ENCODE measurements at places on chromosomes 1 and 21.

DNA sequence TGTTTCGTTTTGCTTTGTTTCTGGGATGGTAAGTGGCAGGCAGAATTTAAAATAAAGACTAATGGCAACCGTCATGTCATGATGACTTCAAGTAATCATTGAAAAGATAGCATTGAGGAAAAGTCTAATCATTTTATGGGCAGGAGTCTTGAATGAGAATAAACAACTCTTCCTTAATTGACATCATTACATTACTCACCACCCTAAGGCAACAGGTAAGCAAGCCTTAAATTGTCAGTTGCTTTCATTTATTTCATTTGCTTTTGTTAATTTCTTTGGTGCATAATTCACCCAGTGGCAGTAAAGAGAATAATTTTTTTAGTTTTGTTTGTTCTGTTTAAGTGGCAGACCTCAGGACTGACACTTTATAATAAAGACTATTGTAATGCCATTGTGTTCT, 669.0 kb downstream of the RWDD3 start:
- no peak for DNase-seq

DNA sequence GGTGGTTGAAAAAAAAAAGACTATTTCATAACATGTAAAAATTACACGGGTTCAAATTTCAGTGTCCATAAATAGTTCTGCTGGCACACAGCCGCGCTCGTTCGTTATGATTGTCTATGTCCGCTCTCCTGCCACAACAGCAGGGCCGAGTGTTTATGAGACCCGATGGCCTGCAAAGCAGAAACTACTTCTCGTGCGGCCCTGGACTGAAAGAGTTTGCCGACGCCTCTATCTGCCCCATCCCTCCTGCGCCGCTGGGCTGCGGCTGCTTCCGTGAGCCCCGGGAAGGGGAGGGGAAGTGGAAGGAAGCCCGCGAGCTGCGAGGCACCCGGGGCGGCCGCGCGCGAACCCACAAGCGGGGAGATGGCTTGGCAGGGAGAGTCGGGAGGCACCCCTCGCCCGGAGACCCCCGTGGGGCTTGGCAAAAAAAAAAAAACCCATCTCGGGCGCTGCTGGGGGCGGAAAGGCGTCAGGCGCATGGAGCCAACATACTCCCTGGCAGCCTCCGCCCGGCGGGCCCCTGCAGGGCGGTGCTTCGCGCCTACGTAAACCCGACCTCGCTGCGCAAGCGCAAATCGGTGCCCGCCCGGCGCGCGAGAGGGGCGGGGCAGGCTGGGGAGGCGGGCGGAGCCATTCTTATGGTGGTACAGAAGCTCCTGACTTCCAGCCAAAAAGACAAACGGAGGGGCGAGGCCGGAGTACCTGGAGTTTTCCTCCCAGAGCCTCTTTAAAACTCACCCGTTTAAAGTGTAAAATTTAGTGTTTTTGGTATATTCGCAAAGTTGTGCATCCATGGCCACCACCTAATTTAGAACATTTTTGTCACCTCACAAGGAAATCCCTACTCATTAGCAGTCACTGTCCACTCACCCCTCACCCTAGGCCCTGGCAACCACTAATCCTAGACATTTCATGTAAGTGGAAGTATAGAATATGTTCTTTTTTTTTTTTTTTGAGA, 8.3 kb downstream of the SLC27A3 start:
- no peak for DNase-seq

- DNase-seq = no peak
These were observed 653.9 kb upstream of the USP24 start for GRCh38 chr1:55869065-55869464.

DNA sequence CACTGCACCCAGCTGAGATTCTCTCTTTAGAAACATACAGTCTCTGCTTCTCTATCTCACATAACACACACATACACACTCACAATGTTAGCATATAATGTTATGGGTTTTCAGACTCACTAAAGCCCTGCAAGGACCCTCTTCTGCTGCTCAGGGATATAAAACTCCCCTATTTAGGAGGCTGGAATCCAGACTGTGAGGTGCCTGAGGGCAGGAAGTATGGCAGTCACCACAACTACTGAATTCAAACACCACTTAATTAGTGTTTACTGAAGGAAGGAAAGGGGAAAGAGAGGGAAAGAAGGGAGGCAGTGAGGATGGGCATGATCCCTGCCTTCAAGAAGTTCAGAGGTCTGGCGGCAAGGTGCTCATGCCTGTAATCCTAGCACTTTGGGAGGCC, 7.8 kb upstream of the CDK18 start:
- DNase-seq = no peak

GRCh38 chr1:21520899-21521716, 11.9 kb downstream of the ALPL start:
- no peak for DNase-seq

DNA sequence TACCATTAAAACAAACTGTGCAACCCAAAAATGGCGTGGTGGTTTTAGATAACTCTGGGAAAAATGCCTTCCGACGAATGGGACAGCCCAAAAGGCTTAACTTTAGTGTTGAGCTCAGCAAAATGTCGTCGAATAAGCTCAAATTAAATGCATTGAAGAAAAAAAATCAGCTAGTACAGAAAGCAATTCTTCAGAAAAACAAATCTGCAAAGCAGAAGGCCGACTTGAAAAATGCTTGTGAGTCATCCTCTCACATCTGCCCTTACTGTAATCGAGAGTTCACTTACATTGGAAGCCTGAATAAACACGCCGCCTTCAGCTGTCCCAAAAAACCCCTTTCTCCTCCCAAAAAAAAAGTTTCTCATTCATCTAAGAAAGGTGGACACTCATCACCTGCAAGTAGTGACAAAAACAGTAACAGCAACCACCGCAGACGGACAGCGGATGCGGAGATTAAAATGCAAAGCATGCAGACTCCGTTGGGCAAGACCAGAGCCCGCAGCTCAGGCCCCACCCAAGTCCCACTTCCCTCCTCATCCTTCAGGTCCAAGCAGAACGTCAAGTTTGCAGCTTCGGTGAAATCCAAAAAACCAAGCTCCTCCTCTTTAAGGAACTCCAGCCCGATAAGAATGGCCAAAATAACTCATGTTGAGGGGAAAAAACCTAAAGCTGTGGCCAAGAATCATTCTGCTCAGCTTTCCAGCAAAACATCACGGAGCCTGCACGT, 82.1 kb downstream of the PRDM2 start:
- DNase-seq = no peak

GRCh38 chr1:166020210-166020609, 146.6 kb downstream of the FAM78B start:
- no peak for DNase-seq

DNA sequence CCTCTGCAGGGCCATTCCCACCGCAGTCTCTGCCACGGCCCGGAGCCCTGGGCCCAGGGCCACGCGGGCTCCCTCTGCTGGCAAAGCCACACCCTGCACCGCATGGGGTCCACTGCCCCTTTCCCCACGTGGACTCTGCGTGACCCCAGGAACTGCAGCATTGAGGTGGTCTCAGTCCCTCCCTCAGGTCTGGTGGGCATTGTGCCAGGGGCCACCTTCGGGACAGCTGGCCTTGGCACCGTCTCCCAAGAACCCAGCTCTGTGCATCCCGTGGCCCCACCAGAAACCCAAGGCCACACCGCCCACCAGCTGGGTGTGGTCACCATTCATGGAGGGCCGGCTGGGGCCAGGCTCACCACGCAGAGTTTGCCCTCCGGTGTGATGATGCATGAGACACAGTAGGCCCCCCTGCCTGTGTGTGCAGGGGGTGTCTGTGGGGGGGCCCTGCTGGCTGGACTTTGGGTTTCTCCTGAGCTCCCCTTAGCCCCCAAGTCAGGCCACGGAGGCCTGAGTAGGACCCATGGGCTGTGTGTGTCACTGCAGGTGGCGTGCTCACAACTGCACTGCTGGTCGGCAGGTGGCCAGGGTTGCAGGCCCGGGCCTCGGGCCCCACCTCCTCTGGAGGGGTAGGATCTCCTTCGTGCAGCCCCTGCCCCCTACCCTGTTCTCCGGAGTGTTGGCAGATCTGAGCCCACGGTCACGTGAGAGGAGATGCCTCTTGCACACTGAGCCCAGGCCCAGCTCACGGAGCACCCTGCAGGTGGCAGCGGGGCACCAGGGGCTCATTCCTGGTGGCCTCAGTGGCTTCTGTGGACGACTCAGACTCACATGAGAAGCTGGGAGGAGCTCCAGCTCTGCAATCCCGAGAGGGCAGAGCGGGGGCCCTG, 5.8 kb downstream of the VWA1 start:
- no peak for DNase-seq

DNA sequence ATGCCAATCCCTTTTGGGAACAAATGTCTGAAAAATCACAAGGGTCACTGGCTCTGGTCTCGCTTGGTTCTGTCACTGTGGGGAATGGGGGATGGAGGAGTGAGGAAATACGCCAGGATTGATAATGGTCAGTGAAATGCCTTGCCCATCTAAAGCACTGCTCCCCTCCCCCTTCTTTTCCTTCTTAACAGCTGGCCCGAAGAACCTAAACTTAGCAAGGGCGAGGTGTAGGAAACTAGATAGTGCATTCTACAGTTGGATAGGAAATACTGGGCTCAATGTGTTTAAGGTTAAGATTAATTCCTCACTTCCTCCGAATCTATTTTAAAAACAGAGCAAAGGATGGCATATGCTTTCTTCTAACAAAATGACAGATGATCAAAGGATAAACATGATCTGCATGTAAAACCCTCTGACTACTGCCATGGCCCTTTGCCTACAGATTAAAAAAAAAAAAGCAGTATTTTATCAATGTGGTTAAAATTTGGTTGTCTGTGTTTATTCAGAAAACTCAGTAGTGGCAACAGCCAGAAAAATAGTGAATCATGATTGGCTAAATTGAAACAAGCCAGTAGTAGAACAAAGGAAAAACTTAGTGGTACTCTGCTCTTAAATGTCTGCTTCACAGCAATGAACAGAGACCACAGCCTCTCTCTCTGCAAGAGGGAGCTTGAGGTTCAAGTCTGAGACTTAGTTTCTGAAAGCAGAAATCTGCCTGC, 86.1 kb upstream of the VAV3 start:
- no peak for DNase-seq

DNA sequence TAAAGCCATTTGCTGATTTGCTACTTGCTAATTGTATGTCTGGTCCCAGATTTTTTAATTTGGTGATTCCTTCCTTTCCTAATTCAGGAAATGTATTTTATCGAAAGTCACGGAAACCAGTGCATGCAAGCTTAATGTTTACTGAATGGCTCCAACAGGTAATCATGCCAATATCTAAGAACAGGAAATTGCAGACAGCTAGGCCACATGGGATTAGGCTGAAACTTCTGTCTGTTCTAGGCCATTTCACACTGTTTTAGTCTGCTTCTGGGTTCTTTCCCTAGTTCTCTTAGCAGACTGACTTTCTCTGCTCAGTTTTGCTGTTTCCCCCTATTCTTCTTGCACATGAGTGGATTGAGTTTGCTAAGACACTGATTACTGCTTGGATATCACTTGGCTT, 111.4 kb downstream of the NTNG1 start:
- DNase-seq = no peak

DNA sequence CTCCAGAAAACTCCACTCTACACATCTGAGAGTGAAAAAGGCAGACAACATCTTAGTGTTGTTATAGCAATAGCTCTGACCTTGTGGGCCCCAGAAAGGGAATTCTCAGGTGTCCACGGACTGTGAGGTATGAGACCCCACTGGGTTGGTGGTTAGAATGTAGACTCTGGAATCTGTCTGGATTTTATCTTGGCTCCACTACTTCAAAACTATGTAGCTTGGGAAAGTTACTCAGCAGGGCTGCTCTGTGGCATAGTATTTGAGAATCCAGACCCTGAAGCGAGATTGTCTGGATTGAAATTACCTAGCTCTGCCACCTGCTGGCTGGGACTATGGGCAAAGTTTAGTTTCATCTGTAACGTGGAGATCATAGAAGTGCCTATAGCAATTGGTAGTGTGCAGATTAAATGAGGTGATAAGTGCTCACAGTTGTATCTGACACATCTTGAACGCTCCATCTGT, 25.8 kb downstream of the PRDM2 start:
- no peak for DNase-seq

DNA sequence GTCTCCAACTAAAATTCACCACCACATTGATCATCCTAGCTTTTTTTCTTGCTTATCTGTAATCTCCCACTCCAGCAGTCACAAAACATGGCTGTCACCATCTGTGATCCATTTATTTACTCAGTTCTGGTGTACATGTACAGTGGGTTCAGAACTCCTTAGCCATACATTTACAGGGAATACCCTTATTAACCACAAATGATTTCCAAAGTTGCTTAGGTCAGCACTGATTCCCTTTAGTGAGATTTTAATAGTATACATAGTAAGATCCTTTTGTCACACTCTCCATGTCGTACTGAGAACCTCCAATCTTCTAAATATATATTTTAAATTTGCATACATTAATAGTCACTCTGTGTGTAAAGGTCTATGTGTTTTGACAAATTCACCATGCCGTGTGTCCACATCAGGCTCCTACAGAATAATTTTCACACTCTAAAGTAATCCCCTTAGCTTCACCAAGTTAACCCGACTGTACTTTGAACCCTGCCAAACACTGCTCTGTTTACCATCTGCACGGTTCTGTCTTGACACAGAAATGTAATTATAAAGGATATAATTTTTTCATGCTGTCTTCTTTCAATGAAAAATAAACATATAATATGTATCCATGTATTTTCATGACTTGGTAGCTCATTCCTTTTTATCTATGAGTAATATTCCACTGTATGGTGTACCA, 473.6 kb upstream of the ZP4 start:
- no peak for DNase-seq
